Kidney tubule cell (primary cell): ENCODE measurements at places on chromosomes 5 and 9.

GRCh38 chr5:10009802-10010201, 239.9 kb downstream of the ATPSCKMT start:
- no peak for DNase-seq

GRCh38 chr9:112777914-112778313, 27.4 kb downstream of the SNX30 start:
- DNase-seq, result peak; percentile 98

DNA sequence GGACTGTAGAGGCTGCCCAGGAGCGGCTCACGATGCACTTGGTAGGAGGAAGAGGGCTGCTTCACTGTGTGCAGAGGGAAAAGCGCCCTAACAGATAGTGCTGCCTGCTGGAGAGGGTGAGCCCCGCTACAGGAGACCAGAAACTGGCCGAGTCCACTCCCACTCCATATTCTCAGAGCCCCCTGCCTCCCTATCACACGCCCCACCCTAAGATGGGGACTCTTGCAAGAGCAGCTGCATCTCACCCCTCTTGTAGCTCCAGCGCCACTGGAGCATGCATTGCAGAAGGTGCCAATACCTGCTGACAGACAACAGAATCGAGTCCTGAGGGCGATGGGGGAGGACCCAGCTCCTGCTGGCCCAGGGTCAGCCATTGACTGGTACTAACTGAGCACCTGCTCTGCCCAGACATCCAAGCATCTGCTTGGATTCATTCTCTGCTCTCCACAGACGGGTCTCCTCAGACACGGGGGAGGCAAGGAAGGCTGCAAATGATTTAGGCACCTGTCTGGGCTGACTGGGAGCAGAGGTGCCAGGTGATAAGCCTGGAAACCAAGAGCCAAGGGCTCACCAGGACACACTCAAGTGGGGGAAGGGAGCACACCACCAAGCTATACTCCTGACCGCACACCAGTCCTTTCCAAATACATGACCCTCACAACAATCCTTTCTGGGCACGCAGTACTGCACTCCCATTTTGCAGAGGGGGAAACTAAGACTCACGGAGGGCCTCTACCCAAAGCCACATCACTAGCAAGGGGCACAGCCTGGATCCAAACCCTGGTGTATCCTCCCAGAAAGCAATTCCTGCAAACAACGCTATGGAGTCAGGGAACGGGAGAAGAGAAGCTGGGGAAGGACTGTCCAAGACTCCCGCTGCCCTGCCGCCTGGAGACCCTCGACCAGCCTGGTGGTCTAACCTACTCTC, 1.6 kb downstream of the BICD2 start:
- no peak for DNase-seq

DNA sequence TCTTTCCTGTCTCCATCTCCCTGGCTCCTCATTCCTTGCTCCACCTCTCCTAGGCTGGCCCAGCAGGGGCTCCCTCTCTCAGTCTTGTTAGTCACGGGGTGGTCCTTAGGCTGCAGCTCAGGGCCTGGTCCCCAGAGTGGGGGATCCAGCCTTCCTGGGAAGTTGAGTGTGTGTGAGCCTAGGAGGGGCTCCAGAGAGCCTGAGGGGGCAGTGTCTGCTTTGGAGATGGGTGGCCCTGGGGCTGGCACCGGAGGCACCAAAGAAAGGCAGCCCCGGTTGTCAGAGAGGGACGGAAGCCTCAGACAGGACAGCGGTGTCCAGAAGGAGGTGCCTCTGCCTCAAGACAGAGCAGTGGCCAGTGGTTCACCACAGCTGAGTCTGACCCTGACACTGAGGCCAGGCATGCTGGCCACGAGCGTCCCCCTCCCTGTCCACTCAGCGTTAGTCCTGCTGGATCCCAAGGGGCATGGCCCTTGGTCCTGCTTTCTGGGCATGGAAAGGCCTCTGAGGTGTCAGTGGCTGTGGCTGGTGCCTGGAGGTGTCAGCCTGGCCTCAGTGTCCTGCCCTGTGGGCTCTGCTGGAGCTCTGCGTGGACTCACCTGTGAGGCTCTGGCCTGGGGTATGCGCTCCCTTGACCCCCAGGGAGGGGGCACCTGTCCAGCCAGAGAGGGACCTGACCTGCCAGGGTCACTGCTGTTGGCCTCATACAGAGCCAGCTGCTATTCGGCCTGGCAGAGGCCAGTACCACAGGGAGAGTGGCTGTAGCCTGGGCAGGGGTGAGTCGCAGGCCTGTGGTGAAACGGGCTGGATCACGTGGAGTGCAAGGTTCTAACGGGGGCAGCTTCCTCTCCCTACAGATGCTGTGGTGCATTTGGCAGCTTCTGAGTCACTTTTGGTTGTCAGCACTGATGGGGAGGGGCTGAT, 130.6 kb downstream of the CACNA1B start:
- DNase-seq, result peak; percentile 5

DNA sequence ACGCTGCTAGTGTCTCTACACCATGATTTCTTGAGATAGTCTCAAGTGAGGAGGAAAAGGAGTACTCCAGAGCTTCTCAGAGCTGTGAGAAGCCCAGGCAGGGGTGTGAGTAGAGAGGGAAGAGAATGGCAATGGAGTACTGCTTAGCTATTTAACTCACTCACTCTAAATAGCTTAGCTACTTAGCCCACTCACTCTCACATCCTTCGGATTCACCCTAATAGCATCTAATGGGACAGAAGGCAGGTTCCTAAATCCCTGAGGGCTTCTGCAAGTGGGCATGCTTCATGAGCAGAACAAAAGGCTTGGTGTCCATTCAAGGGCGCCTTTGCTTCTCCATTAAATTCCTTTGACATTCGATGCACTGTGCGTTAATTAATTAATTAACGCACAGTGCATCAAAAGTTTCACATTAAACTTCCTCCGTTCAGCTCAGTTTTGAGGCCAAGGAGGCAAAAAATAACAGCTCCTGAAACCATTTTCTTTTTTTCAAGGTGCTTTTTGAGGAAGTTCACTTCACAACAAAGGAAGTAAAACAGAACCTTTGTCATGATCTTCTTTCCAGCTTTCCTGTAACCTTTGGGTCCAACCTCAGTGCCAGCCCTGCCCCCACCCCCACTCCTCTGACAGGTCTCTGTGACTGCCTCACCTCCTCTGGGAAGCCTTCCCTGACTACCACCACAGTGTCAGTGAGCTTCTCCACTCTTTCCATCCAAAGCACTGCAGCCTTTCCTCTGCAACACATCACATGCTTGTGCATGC, 294.0 kb downstream of the SEC61B start:
- DNase-seq, result no peak

DNA sequence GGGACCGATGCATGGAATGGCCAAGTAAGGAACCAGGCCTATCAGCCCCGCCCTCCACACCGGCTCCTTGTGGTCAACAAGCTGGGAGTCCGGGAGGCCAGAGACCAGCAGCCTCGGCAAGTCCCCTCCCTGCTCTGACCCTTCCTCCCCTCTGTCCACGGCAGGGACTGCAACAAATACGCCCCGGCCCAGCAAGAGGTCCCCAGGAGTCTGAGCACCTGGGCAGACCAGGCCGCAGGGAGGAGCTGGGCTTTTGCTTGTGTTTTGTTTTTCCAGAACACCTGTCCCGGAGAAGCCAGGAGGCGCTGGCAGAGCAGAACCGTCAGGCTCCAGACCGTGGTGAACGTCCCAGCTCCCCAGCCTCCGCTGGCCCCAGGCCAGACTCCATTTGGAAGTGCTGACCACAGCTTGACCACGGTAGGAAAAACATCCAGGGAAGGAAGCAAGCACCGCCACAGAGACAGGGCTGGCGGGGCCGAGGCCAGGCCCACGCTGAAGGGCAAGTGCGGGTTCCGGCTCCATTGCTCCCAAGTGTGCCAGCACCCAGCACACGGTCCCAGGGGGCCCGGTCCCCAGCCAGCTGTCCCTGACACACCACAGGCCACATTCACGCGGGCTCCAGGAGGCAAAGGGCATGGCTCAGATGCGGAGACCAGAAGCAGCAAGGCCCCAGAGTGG, 56.7 kb downstream of the VAV2 start:
- peak; percentile 80 for DNase-seq

GRCh38 chr5:35202319-35203111, 27.8 kb downstream of the PRLR start:
- DNase-seq, result peak; percentile 57

GRCh38 chr5:61842840-61843239, 463.2 kb upstream of the KIF2A start:
- no peak for DNase-seq

- DNase-seq, result no peak
These were observed 341.8 kb downstream of the ASTN2 start for GRCh38 chr9:117073071-117073470.

GRCh38 chr5:78886341-78887230, 98.5 kb downstream of the ARSB start:
- DNase-seq, result peak; percentile 18

- peak; percentile 95 for DNase-seq
These were observed 43.3 kb upstream of the ZNF622 start for GRCh38 chr5:16508730-16509531.

- peak; percentile 92 for DNase-seq
These were observed 61.6 kb upstream of the RPL26L1 start for GRCh38 chr5:172897481-172898217.

- DNase-seq, result no peak
These were observed 25.7 kb downstream of the CEP120 start for GRCh38 chr5:123397538-123397937.

DNA sequence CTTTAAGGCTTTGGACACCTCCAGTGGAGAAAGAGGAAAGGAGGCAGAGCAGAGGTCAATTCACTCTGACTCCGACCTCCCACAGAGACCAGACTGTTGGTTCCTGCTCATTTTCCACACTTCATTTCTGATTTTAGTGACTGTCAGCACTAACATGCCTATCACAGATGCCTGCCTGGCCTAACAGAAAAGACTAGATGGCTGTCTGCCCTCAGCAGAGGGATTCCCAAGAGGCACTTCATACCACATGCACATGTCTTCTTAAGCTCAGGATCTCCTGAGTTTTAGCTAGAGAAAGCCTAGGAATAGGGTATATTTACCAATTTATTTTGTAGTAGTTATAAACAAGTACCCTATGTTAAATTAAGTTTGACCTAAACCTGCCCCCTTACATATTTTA, 336.0 kb downstream of the ENC1 start:
- no peak for DNase-seq

DNA sequence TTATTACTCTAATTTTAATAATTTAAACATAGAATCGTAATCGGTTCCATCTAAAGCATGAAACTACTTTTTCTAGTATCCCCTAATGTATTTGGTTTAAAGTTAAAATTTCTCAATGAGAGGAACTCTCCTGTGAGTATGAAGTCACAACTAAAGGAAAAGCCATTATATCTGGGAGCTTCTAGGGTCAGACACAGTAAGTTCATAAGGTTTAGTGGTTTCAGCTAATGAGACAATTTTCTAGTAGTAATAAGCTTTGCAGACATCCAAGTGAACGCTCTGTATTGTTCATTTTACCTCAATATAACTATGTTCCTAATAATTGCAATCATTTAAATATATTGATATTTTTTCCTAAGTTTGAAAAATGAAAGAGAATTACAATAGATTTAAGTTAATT, 364.4 kb upstream of the CDH9 start:
- no peak for DNase-seq

- DNase-seq, result peak; percentile 42
These were observed 31.5 kb downstream of the HMHB1 start for GRCh38 chr5:143843461-143843860.

- DNase-seq, result peak; percentile 52
These were observed 148.2 kb downstream of the C9orf50 start for GRCh38 chr9:129472651-129473102.

DNA sequence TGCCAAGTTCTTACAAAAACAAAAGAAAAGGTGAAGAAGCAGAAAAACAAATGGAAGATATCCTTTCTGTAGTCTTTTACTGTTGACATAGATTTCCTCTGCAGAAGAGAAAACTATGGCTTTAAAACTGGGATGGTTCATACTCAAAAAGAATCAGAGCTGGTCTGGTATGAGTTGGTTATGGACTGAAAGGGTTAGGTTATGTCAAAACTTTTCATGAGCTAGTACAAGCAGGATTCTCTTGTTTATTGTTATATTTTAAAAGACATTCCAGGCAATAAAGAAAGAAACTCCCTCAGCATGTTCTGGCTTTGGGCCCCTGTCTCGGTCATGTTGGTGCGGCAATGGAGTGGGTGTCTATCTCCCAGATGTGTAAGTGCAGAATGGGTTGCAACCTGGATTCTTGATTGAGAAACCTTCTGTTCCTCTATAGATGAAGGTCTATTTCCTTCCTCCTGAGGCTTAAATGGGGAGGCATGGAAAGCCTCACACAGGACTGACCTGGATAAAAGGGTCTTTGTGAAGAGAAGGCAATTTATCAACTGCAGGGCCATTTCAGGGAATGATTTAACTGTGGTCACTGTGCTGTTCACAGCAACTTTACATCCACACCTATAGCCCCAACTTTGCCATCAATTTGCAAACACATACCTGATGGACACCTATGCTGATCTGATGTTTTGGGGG, 209.6 kb upstream of the TNC start:
- DNase-seq, result no peak

GRCh38 chr5:69504036-69504435, 11.4 kb downstream of the OCLN start:
- DNase-seq, result no peak

DNA sequence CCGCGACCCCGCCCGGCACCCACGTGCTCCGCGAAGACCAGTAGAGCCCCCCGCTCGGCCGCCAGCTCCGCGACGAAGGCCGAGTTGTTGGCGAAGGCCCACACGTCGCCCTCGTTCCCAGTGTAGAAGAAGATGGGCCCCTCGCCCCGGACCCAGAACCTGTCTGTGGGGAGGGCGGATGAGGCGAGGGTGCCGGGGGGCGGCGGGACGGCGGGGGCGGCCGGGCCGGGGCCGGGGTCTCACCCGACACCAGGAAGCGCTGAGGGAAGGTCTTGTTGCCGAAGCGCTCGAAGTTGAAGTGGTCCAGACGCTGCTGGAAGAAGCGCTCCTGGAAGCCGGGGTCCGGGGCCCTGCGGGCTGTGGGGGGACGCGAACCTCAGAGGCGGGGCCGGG, 317 bp downstream of the DPP7 start:
- DNase-seq, result peak; percentile 12

DNA sequence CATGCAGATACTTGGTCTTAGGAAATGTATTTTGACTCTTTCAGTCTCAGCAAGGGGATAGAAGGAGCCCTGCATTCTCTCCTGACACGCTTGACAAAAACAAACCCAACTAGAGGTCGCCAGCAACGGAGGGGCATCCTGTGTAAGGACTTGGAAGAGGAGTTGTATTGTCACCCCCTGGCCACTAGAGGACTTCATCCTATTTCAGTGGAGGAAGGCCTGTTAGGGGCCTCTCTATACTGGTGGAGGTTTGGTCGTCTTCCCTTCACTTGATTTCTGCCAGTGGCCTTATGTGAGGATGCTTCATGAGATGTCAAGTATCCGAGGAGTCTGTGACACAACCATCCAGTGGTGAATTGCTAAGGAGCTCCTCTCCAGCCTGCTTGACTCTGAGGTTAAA, 122.8 kb upstream of the STC2 start:
- no peak for DNase-seq

DNA sequence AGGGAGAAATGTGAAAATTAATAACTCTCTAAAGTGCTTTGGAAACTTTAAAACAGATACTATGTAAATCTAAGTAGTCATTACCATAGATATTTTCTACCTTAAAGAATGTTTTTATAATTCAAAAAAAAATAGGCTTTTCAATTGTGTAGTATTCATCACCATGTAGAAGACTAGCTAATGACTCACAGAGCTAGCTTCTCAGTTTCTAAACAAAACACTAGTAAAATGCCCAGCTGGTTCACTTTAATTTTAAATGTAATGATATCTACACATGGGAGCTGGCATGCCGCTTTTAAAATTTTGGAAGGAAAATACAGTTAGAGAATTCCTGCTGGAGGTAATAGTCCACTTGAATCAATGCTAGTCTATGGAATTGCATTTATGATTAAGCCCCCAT, 509.8 kb downstream of the CSNK1G3 start:
- no peak for DNase-seq

GRCh38 chr5:82384034-82384750, 106.0 kb upstream of the RPS23 start:
- no peak for DNase-seq

GRCh38 chr5:51731421-51732029, 348.3 kb downstream of the ISL1 start:
- no peak for DNase-seq
